ENCODE measurements at places on chromosomes 2 and 18.

DNA sequence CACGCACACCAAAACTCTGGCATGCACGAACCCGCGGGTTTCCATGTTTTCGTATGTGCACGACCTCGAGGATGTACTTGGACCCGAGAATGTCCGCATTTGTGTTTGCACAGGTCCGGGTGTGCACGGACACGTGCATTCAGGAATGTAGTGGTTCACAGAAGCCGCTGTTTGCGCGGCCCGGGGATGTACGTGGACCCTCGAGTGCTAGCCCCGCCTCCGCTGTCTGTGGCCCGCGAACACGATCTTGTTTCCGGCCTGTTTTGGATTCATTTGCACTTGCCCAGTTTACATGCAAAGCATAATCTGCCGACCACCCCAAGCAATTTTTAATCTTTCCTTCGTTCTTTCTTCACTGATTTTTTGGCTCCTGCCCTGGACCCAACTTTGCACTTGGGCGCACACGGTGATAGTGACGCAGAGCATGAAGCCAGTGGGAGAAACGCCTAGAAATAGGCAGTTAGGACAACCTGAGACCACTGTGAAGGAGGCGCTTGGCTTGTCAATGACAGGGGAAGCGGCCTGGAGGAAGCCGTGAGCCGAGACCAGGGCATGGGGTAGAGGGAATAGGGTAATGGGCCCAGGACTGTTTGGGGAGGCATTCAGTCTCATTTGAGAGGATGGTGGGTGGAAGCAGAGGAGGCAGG, 45.4 kb upstream of the PTMA start:
- no peak for DNase-seq

DNA sequence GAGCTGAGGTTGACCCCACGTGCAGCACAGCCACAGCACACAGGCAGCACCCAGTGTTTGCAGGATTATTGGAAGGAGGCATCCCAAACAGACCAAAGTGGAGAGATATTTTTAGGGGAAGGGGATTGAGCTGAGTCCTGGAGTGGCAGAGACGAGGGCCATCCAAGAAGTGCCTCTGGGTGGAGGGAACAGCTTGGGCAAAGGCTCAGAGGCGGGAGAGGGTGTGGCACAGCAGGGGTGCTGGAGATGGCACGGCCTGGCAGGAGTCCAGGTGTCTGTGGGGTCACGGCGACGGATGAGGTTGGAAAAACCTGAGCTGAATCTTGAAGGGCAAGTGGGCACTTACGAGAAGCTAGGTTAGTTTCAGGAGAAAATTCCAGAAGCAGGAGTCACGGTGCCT, 60.6 kb downstream of the INHBB start:
- DNase-seq = no peak

GRCh38 chr2:13057671-13058070, 340.9 kb downstream of the TRIB2 start:
- DNase-seq = no peak

- DNase-seq = no peak
Measured at GRCh38 chr2:54629914-54630857, 93.3 kb upstream of the EML6 start.

GRCh38 chr2:184322615-184323014, 275.7 kb upstream of the ZNF804A start:
- DNase-seq = no peak

GRCh38 chr2:215429424-215429823, 6.4 kb downstream of the FN1 start:
- no peak for DNase-seq

- DNase-seq = peak; percentile 53
Measured at GRCh38 chr2:169928463-169928864, 101.2 kb downstream of the UBR3 start.

GRCh38 chr2:173544641-173545363, 190.1 kb downstream of the CDCA7 start:
- no peak for DNase-seq

DNA sequence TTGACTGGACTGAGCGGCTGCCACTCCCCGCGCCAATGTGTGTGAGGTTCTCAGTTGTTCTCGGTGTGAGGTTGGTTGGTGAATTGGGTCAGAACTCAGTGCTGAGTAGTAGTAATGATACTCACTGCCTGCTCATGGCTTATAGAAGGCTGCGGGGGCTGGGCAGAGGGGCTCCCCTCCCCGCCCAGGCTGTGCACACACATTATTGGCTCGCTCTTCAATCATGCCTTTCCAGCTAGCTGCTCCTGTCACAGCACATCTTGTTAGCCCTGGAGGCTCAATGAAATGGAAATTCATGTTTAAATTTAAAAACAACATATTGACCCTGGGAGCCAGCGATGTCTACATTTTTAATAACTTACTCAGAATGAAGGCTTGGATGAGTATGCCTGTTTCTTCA, 152.8 kb downstream of the CELF4 start:
- DNase-seq = no peak
